Hematopoietic multipotent progenitor cell (in vitro differentiated cells): ENCODE measurements at places on chromosomes 11 and 22.

DNA sequence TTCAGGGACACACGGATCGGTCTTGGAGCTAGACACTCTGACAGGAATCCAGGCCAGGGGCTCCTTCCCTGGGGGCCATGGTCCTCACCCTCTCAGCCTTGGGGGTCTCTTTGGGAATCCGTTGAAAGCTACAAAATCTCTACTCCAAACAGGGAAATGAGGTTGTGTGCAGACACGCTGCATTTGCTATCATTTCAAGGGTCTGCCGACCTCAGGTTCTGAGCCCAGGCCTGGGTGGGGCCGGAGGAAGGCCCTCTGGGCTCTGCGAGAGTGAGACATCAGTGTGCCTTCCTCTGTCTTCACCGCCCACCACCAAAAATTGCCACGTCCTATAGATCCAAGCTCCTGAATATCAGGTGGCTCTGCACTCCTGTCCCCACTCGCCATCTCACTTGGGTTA is 74.4 kb upstream of the FGF3 start:
- DNase-seq: no peak

GRCh38 chr11:1948389-1948788 is 1.3 kb downstream of the MRPL23 start:
- no peak for DNase-seq

DNA sequence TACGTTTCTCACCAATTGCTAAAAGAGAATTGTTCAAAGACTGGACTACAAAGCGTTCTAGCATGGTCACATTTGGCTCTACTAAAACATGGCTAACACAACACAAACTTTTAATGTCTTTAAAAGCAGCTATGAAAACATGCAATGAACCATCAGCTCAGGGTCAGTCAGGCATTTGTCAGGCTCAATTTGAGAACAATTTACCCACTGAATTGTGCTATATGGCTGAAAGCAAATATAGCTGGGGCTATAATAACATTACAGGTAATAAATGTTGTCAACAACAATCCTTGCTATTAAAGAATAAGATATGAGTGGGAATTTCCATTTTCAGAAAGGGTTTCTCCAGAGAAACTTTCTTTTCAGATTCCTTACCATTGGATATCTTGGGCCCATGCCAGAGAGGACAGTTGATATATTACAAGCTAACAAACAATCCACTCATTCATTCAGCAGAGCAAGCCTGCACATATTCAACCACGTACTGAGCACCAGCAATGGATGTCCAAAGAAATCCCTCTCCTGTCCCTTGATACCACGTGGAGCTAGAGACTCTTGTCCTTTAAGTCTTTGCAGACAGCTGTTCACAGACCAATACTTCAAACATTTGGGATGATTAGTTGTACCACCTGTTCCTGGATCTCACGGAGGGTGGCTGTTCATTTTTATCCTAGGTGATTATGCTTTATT is 82.5 kb upstream of the DDI1 start:
- no peak for DNase-seq

DNA sequence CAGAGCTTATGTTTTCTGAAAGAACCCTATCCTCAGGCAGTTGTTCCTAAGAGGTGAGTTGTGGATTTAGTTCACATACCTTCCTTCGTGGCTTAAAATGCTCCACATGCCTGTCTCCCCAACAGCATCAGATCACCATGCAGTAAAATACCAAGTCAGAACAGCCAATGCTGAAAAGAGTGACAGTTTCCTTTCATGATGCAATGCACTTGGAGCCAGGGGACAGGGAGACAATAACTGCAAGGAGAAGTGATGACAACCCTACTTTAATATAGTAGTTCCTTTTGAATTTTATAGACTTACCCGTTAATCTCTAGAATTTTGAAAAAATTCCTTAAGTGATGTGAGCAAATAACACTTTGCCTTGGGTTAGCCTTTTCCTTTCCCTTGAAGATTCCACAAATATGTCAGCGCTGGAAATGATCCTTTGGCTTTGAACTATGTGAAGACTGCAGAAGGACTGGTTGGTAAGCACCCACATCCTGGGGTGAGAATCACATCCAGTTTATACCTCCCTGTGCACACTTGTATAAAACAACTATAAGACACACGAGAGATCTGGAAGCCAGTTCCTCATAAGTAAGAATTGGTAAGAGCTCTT is 71.2 kb downstream of the PIWIL4 start:
- no peak for DNase-seq

- no peak for DNase-seq
These were observed 4.5 kb downstream of the NCF4 start for GRCh38 chr22:36865346-36865745.

DNA sequence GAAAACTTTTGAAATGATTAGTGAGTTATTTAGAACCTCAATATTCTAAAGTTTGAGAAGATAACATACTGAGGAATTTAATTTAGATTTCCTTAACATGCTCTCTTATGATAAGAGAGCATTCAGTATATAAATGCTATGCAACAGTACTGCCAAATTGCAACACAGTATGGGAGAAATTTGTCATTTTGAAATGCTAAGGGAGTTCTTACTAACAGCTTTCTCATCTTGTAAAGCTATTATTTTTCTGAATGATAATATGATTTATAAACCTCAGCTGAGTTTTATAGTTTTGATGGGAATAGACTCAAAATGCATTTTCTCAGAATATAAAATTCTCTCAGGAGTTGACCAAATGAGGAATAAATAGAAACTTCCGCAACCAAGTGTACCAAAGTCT is 108.4 kb downstream of the SPON1 start:
- no peak for DNase-seq

GRCh38 chr11:76672431-76673175 is 2.1 kb upstream of the LRRC32 start:
- peak; percentile 77 for DNase-seq

GRCh38 chr11:62513626-62514025 is 33.0 kb downstream of the AHNAK start:
- no peak for DNase-seq

DNA sequence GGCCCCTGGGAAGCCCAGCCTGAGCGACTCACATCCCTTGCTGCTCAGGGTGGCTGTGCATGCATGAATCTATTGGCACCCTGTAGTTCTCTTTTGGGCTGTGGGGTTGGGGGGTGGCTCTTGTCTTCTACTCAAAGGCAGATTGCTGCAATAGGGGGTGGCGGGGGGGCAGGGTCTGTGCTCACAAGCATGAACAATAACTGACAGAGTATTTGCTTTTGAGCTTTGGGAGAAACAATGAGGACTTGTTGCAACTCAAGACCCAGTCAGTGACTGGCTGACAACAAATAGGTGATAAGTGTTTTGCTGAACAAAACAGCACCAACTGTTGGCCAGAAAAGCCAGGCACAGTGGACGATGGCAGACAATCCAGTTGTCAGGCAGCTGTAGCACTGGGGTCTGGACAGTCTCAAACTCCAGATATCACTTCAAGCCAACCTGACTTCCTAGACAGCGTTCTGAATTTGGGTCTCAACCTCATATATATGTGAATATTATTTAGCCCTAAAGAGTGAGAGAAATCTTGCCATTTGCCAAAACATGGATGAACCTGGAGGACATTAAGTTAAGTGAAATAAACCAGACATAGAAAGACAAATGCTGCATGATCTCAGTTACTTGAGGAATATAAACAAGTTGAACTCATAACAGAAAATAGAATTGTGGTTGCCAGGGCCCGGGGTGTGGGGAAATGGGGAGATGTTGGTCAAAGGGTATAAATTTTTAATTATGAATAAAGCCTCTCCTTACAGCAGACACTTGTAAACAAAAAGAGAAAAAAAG is 61.7 kb downstream of the ME3 start:
- DNase-seq: no peak

GRCh38 chr22:22812031-22812905 is 75.3 kb upstream of the IGLL5 start:
- no peak for DNase-seq

GRCh38 chr22:30694171-30694639 is 469 bp upstream of the OSBP2 start:
- peak; percentile 73 for DNase-seq

DNA sequence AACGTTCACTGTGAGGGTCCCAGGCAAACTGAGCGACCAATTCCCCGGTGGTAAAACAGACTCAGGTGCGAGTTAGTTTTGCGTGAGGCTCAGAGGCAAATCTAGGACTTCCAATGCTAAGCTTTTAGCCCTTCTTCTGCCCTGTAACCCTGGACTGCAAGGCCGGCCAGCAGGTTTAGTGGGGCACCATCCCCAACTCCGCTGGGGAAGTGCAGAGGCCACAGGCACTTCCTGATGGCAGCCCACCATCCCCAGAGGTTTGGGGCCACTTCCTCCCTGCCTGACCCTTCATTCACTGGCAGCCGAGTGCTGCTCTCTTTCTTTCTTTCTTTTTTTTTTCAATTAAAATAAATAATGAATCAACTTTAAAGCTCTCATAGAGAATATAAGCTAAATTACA is 124.6 kb upstream of the B3GAT1 start:
- DNase-seq: no peak

DNA sequence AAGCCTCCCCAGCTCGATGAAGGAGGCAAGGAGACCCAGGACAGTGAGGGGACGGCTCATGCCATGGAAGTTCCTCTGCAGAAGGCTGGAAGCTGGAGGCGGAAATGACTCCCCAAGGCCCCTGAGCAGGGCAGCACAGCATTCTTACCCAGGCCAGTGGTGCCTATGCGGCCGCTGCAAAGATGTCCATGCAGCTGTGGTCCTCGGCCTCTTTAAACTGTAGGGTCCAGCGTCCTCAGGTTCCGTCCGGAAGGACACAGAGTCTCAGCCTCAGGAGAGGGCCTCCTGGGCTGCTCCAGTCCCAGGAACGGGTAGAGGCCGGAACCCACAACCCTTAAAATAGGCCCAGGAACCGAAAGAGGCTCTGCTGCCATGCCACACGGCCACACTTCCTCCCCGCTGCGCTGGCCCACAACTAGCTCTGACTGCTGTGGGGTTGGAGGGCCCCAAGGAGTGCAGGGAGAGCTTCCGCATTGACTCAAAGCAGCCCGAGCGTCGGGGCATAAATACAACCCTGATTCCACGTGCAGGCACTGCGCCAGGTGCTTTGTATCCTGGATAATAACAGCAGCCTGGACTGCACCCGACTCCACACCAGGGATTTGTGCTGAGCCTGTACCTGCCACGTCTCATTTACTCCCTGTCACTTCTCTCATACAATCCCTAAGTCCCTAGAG is 5.5 kb downstream of the KIAA0930 start:
- peak; percentile 90 for DNase-seq
